ENCODE measurements at places on chromosomes 16 and 17.

DNA sequence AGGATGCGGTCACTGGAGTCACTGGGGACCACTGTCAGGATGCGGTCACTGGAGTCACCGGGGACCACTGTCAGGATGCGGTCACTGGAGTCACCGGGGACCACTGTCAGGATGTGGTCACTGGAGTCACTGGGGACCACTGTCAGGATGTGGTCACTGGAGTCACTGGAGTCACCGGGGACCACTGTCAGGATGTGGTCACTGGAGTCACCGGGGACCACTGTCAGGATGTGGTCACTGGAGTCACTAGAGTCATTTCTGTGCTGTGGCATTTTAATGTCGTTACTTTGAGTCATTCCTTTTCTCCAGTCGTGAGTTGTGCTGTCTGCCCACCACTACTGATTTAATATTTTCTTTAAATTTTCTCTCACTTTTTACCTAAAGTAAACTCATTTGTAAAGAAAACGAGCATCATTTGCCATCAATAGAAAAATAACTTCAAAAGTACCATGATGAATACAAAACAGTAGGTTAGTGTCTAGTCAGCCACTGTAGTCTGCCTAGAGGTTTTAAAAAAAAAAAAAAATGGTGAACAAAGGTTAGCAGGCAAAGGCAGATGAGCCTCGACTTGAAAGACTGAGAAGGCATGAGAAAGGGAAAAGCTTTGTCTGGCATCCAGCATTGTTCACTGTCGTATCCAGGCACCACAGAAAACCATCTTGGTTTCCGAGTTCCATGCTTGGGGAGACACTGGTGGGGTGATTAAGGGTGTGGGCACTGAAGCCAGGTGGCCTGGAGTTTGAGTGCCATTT lies 346.6 kb downstream of the SNX29 start:
- DNase-seq: peak; percentile 43

GRCh38 chr16:85089525-85089924 lies 22.7 kb downstream of the CIBAR2 start:
- no peak for DNase-seq

DNA sequence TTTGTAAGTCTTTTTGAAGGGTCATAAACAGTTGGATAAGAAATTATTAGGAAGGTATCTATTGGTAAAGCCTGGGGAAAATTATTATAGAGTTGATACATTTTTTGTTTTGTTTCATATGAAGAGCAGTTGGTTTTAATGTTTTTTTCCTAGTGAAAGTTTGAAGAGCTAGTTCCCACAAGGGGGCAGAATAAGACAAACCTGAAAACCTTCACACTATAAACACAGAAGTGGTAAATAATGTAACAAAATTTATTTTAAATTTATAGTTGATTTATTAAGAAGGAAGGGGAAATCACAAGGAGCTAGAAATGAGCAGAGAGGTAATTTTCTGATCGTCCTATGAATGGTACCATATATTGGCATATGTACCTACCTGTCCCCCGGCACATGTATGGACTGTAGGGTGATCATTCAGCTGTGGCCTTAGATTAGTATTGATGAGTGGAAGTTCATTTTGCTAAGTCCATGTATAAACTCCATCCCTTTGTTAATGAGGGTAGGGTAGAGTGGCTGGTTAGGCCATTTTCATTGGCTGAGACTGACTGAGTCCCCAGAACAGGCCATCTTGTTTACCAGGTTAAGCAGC lies 116.3 kb downstream of the TANC2 start:
- peak; percentile 3 for DNase-seq

GRCh38 chr17:6780001-6780400 lies 4.0 kb downstream of the FBXO39 start:
- no peak for DNase-seq

- DNase-seq: no peak
Measured at GRCh38 chr16:28935346-28935745, 3.6 kb downstream of the CD19 start.

GRCh38 chr17:37797206-37797605 lies 52.3 kb upstream of the HNF1B start:
- no peak for DNase-seq
